ENCODE measurements at places on chromosomes 7 and 10.

DNA sequence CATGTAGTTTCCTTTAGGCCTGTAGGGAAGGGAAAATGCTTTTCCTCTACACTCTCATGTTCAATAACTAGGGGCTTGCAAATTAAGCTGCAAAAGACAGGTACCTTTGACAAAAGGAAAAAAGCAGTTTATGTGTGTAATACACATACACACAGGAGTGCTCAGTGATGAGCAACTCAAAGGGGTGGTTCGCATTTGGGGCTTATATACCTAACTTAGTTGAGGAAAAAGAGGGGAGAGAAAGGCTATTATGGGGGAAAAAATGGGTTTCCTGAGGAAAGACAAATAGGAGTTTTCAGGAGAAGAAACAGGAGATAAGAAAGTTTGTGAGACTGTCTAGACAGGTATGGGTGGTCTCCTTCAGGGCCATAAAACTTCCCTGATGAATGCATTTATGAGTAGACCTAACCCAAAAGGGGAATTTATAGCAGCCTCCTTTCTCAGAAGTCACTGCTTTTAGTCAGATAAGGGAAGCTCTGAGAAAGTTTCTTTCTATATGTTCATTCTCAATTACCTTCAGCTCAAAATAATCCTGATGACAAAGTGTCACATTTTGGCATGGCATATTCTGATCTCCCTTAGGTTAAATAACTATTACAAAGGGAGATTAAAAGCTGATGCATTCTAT, 55.2 kb upstream of the EZH2 start:
- DNase-seq = no peak

DNA sequence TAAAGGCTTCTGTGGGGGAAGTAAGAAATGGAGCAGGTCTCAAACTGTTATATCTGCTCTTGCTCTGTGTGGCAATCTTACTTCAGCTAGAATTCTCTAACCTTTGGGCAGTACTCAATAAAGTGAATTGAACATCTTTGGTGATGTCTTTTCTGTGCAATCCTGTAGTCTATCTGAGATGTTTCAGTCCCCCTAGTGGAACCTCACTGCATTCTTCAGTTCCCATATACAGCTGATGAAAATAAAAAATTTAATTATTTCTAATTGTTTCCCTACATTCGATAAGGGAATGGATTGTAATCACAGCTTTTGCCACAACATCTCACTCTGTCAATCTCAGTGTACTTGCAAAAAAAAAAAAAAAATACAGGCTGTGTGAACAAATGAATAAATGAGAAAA, 522.6 kb downstream of the DNAJB9 start:
- DNase-seq = no peak

DNA sequence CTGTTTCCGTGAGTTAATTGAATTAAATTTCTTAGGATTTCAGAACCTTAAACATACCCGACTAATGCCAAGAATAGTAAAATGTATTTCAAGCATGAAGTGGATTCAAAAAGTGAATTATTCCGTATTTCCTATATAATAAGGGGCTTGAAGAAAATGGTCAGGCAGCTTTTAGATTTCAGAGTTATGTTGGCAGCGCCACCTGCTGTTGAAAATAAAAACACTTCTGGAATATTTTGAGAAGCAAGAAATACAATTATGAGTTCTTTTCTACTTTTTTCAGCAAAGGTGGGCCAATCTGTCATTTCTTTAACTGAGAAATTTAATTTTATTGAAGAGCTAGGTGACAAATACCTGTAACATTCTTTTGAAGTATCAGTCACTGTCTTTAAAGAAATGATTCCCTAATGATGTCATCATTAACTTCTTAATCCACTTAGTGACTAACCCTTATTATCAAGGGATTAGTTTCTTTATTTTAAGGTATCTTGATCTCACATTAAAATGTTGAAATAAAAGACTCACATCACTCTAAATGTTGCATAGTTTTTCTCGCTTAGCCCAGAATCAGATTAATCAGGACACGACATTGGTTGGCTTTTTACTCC, 36.6 kb upstream of the AGR3 start:
- no peak for DNase-seq

DNA sequence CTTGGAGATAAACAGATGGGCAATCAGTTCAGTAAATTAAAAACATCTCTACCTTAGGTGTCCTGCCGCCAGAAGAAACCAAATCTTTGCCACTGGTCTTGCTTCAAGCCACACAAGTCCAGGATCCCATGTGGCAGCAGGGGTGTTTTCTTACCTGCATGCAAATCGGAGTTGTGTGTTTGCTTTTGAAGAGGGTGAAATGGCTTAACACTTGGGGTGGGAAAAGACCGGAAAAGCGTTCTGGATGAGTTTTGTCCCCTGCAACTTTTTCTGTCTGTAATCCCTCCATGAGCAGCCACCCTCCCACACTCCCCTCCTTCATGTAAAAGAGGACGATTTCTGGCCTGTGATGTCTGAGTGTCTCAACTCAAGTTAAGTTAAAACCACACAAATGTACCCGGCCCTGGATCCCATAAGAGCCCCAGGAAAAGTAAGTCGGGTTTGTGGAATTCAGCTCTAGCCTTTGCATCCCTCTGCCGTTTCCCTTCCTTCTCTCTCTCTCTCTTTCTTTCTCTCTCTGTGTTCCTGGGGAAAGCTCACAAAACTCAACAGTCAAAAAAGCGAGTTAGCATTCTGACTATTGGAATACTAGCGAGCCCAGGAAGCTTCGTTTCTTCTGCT, 178.5 kb downstream of the TCF7L2 start:
- no peak for DNase-seq

DNA sequence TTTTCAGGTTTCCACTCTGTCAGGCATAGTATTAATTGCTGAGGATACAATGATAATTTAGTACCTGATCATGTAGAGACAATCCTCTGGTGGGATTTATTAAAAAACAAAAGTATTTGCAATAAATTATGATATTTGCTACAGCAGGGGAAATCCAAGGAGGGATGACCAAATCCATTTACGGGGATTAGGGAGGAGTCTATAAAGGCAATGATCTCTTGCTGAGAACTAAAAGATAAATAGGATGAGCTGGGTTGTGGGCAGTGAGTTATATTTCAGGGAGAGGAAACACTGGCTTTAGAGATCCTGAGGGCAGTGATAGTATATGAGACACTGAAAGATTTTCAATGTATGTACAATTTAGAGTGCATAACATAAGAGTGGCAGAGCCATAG, 305.5 kb downstream of the GPR37 start:
- DNase-seq = no peak

DNA sequence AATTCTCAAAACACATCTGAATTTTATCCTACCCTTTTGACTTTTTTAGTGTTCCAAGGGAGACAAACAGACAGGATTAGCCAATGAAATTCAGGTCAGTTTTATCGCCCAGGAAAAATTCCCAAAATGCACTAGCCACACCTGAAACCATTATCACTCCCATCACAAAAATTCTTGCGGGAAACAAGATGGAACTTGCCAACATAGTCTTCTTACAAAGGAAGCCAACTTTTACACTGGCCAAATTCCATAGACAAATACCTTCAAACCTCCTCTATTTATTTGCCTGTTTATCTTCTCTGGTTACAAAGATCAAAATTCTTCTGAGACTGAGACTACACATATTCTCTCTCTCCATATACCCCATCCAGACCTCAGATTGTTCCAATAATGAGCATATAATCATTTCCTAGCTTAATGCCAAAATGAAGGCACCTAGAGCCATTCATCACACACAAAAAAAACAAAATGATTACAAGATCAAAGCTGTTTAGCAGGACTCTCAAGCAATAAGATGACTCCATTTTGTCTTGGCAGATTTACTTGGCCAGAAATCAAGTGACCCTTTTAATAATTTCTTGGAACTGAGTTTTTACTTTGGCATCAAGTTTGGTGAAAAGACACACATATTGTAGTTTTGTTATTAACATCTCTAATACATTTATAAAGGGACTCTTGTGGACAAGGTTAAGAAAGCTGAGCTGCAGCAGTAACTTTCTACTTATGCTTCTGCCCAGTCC, 30.2 kb downstream of the MET start:
- DNase-seq = no peak

GRCh38 chr7:29354340-29354739, 159.8 kb downstream of the CHN2 start:
- DNase-seq = no peak
